ENCODE measurements at places on chromosomes 11 and 22.
A peak's percentile ranks its signal among the peaks of the same experiment; 100 is the strongest.

GRCh38 chr11:77121876-77122575 is 6.0 kb upstream of the MYO7A start:
- DNase-seq = no peak

DNA sequence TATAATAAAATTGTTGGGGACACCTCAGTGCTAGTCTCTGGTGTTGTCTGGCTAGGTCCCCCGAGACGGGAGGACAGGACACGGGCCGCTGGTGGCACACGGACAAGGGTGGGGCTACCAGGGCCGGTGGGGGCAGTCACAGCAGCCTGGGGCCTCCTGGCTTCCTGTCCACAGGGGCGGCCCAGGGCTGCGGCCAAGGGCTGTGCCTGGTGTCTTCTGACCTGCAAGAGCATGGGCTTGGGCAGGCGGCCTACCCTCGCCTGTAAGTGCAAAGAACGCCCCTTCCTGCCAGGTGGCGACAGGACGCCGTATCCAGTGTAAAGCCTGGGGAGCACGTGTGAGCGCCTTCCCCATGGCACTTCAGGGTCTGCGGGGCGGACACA is 3.6 kb downstream of the LRFN4 start:
- DNase-seq = no peak

DNA sequence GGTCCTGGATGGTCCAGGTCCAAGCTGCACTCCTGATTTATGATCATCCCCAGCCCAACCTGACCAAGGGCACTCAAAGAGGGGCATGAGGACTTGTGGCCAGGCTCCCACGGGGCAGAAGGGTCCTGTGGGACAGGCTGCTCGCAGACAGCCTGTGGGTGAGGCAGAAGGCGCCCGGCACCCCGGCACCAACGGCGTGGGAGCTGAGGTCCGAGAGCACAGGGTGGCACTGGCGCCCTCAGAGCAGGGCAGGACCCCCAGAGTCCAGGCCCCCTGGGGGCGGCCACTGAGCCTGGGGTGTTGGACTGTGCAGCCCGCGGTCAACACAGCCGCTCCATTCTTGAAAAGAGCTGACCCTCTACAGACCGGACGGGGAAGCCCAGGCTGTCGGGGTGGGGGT is 3.3 kb downstream of the IL17REL start:
- DNase-seq = no peak

DNA sequence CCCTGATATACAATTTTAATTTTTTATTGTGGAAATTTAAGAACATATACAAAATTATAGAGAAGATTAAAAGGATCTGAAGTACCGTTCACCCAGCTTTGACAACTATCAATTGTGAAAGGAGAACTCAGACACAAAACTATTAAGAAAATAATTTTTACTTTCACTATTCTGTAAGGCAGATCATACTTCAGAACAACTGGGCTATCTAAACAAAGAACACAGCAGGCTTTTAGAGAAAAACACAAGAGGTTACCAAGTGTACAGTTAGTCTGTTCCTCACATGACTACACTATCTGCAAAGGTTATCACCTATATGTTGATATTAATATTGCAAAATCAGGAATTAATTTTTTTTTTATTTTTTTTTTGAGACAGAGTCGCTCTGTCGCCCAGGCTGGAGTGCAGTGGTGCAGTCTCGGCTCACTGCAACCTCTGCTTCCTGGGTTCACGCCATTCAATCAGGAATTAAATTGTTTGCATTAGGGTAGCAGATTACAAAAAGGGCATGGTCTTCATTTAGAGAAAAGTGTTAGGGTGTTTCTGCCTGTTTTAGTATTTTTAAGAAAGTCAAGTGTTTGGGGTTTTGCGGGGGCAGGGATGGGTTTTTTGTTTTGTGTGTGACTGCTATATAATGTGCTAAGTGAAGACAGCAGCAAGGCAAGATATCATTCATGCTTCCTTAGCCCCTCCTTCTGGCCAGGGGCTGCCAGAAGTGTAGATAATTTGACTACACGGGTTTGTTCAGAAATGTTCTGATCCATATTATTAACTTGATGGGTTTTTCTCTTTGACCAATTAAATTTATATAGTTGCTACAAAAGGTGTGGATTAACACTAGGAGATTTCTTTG is 27.6 kb upstream of the SIK2 start:
- peak; percentile 5 for DNase-seq

- DNase-seq = peak; percentile 48
Measured at GRCh38 chr11:113436672-113437252, 38.4 kb downstream of the DRD2 start.
